Thoracic aorta (tissue), 2 donors: ENCODE measurements at places on chromosomes 16 and 17.

- DNase-seq: no peak
Observed at GRCh38 chr16:75781683-75782343, 55.5 kb upstream of the CPHXL start.

GRCh38 chr16:56861092-56861610 is 3.9 kb upstream of the SLC12A3 start:
- no peak for DNase-seq

- no peak for DNase-seq
Observed at GRCh38 chr16:21626659-21627277, 25.6 kb downstream of the IGSF6 start.

- DNase-seq: no peak
Observed at GRCh38 chr16:57898961-57899360, 72.0 kb downstream of the CNGB1 start.

GRCh38 chr17:40551879-40552768 is 13.1 kb downstream of the CCR7 start:
- no peak for DNase-seq

- DNase-seq: no peak
Observed at GRCh38 chr16:62272035-62272434, 235.8 kb upstream of the CDH8 start.

DNA sequence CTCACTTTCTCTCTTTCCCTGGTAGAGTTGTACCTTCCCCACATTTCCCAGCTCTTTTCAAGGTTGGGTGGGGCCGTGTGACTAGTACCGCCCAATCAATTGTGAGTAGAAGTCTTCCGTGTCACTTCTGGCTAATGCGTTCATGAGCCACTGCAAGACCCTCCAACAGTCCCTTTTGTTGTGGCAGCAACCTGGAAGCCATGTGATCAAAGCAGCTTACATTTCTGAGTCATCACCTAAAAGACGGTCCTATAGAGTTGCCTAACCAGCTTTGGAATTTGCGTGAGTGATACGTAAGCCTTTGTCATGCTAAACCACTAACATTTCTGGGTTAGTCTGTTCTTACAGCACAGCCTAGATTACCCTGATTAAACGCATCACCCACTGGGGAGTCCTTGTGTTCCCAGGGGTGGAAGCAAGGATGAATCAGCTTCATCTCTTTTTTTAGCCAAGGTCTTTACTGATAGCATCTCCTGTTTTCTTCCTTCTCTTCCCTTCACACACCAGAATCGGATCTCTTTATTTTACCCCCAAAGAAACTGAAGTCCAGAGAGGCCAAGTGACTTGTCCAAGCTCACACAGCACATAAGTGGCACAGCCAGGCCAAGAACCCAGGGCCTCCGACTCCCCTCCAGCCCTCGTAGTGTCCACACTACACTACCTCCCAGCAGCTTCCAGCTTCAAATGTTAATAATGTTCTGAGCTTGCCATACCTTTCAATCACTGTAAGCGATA is 366.3 kb upstream of the XYLT1 start:
- no peak for DNase-seq

GRCh38 chr17:43718544-43718943 is 40.0 kb downstream of the SOST start:
- no peak for DNase-seq

DNA sequence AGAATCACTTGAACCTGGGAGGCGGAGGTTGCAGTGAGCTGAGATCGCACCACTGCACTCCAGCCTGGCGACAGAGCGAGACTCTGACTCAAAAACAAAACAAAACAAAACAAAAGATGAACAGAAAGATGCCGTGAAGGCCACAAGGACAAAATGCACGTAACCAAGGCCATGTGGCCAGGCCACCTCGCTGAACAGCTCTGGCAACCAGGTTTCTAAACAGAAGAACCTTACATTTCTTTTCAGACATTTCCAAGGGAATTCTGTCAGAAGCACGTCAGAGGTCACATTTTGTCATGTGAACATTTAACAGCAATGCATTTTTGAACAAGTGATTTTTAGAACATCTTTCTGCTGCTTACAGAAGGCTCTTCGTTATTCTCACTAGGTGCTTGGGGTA is 28.8 kb downstream of the USP22 start:
- no peak for DNase-seq

DNA sequence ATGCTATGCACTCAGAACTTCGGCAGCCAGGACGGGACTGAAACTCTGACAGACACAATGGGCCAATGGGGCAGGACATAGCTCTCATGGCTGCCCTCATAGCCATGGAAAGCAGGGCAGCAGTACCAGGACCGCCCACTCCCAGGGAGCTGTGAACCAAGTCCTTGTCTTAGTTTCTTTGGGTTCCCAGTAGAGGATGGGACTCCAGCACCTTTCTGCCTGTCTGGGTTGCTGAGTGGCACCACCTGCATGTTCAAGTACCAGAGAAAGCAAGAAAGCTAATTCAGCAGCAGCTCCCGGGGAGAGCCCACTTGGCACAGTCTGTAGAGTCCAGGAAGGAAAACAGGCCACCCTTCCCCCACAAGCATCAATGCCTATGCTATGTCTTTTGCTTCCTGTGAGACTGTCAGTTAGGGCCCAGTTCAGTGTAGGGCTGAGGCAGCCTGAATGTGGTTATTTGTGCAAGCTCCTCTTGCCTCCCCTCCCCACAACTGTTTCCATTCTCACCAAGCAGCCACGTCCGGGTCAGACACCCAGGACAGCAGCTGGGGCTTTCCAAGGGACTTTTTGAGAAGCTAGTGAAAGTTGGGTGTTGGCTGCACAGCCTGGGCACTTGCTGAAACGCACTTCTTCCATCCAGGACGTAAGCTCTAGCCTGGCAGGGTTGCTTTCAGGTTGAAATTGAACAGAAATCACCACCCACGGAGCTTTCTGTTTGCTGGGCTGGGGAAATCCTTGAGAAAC is 7.8 kb downstream of the SUPT4H1 start:
- no peak for DNase-seq

- no peak for DNase-seq
Observed at GRCh38 chr16:65757064-65757463, 609.4 kb upstream of the CDH5 start.

- DNase-seq: no peak
Observed at GRCh38 chr17:57948555-57949420, 6.4 kb downstream of the CUEDC1 start.

DNA sequence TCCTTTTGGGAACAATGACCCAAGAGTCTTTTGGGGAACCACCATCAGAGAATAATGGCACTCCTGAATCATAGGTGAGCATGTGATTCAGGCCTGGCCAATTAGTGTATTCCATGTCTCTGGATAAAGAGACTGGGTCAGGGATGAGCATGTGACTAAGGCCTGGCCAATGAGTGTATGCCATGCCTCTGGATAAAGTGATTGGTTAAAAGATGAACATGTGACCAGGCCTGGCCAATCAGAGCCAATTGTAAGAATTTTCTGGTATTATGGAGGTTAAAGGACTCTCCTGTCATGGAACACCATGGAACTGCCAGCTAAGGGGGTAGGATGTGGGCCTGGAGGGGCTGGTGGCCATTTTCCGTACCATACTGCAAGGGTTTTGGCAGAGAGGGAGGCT is 194.3 kb downstream of the C16orf78 start:
- DNase-seq: no peak

DNA sequence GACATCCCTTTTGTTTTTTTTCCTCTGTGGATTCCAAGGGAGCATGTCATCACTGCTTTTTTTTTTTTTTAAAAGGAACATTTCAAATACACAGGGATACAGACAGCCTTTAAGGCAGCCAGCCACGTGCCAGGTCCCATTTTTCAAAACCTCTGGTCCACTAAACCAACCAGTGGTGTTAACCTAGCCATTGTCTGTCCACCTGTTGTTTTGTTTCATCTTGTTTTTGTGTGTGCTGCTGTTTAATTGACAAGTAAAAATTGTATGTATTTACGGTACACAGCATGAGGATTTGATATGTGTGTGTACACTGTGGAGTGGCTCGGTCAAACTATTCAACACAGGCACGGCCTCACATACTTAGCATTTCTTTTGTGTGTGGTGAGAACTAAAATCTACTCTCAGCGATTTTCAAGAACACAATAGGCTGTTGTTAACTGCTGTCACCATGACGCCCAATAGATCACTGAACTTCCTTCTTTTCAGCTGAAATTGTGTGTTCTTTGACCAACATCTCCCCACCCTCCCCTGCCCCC is 19.2 kb downstream of the TMEM114 start:
- DNase-seq: no peak

DNA sequence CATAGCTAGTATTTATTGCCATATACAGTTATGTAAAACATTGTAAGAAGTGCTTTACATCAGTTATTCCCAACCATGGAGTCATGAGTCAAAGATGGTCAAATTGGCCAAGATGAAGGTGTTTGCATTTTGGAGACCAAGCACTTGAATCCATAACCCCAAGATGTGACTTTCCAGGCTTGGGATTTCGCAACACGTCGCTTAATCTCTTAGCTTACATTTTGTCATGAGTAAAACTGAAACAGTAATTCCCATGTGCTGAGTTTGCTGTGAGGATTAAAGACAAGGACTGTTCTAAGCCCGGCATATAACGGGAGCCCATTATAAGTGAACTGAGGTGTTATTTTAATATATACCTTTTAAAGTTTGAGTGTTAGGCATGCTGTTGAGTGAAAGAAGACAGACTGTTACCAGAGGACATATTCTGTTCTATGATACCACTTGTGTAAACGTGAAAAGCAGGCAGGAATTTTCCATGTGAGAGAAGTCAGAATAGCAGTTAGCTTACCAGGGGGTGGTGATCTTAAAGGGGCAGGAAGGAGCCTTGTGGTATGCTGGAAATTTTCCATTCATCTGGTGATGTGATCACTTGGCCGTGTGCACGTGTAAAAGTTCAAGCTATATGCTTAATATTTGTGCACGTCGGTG is 484.9 kb downstream of the WWOX start:
- DNase-seq: no peak

DNA sequence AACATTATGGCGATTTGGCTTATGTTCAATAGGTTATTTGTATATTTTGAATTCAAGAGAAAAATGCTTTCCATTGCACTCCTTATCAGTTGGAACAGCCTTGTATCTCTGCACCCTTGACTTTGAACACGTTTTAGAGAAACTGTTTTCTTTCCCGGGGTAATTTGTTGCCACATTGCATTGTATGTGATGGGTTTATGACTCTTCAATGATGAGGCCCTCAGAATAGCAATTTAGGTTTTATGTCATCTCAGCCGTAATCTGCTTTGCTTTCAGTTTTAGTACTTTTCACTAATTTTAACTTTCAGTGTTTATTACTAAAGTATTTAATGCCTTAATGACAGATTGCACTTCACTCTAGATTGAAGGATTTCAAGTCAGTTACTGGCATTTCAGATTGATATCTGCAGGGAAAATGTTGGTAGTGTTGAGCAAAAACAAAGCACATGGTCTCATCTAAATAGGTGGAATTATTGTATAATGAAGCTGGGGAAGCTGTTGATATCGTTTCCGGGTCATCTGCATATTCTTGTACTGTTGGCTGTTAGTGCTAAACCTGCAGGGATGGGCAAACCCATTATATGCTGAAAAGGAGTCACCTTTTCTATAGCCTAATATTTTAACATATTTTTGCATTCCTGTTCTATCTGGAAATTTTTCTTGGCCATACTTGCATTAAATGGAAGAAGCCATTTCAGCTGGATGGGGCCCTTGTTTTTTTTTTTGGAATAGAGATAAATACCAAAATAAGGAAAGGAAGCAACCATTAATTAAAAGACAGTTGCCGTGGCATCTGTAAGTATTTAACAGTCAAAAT is 2.0 kb downstream of the LUC7L3 start:
- DNase-seq: no peak

DNA sequence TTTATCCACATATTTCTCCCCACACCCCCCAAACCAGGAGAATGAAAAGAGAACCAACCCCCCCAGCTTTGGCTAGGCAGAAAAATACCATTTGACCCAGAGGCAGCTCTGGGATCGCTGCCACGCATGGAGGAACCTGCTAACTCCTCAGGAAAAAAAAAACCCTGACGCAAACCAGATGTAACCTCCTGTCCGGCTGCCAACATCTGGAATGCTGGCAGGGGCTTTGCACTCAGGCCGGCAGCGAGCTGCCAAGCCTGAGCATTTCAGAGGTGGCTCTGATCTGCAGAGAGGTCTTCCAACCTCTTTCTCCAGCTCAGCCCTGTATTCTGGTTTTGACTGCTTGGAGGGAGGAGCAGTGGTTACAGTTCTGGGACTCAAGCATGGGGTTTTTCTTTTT is 8.2 kb downstream of the IGFBP4 start:
- DNase-seq: peak; percentile 44
